ENCODE measurements at places on chromosomes 5 and 9.

DNA sequence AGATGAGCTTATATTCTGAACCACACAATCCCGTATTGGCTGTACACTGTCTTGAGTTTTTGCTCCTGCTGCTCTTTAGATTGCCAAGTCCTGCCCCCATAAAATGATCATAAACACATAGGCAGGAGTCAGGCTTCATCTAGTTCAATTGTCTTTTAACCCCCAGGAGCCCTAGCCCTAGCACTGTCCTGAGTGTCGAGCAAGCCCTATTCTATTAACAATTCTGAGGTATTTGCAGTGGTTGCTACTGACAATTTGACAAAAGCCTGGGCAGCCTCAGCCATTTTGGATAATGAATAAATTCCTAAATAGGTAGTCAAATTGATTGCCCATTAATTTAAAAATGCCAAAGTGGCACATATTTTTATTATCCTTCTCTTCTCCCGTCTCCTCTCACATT, 257.2 kb downstream of the YTHDC2 start:
- DNase-seq, result no peak

- DNase-seq, result no peak
These were observed 457.5 kb downstream of the TAF11L14 start for GRCh38 chr5:18091758-18092157.

- DNase-seq, result no peak
These were observed 101.8 kb upstream of the MAST4 start for GRCh38 chr5:66494437-66494836.

DNA sequence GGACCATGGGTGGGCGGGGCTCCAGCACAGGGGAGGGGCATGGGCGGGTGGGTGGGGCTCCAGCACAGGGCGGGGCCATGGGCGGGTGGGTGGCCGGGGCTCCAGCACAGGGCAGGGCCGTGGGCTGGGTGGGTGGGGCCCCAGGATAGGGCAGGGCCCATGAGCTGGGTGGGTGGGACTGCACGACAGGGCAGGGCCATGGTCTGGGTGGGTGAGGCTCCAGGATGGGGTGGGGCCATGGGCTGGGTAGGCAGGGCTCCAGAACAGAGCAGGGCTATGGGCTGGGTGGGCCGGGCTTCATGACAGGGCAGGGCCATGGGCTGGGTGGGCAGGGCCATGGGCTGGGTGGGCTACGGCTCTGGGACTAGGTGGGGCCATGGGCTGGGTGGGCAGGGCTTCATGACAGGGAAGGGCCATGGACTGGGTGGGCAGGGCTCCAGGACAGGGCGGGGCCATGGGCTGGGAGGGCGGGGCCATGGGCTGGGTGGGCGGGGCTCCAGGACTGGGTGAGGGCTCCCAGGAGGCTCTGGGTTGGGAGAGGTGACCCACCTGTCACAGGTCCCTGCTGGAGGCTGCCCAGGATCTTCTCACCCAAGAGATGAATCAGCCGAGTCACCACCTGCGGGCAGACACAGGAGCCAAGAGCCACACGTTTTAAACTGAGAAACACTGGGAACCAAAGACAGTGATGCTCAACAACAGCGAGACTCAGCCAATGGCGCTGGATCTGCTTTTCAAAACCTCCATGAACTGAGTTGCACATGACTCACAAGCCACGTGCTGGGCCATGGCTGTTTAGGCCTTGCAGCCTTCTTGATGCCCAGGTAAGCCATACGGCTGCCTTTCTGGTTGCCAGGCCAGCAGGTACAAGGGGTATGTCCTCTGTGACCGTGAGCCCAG, 33.6 kb upstream of the NSMF start:
- DNase-seq, result no peak

DNA sequence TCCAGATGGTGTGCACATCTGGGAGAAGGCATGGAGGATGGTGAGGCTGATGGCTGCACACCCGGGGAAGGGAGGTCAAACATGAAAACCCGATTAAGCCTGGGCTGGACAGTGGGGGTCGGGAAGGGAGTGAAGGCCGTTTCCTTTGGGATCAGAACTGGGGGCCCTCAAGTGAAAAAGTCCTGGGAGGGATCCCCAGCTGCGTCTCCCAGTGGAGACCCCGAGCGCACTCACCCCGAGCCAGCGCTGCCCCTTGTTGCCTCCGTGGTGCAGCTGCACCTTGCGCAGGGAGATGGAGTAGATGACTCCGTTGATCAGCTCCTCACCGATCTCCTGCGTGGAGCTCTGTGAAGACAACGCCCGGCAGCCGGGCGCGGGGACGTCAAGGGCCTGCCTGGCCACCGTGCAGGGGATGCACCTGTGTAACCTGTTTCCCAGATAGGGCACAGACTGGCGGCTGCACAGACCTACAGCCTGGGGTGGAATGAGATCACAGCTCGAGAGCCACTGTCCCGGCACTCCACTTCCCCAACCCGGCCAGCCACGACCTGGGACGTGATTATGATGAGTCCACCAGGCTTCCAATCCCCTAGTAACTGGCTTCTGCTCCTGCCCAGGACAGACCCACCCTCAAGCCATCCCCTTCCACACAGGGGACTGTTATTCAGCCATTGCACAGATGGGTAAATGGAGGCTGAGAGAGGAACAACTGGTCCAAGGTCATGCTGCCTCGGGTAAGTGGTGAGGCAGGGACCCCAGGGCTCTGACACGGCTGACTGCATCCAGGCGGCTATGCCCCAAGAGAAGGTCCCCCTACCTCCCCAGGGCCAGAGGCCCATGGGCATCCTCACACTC, 9.0 kb downstream of the RALGDS start:
- no peak for DNase-seq

DNA sequence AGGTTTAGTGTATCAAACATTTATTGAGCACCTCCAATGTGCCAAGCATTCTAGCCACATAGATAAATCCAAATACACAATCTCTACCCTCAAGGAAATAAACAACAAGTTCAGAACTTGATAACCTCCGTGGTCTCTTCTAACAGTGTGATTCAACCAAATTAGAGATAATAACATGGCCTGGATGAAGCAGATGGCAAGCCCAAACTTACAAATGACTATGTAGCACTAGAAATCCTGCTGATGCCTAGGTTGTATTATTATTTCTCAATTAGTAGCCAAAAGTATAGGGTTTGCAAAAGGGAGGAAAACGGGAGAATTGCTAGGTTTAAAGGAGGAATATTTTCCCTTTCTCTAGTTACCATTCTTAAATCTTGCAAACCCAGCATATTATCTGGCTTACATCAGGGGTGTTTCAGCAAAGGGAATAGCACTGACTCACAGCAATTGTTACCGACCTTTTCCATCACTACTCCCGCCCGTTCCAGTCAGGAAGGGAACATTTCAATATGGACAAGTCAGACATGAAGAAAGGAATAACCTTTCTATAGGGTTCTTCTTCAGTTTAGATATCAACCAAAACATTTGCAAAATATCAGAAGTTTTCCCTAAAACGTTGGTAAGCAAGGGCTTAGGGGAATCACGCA, 2.3 kb downstream of the DPYSL3 start:
- DNase-seq, result peak; percentile 62

- peak; percentile 64 for DNase-seq
These were observed 31.4 kb upstream of the ERGIC1 start for GRCh38 chr5:172802567-172803176.

- DNase-seq, result no peak
These were observed 23.2 kb downstream of the GAPVD1 start for GRCh38 chr9:125284855-125285254.

DNA sequence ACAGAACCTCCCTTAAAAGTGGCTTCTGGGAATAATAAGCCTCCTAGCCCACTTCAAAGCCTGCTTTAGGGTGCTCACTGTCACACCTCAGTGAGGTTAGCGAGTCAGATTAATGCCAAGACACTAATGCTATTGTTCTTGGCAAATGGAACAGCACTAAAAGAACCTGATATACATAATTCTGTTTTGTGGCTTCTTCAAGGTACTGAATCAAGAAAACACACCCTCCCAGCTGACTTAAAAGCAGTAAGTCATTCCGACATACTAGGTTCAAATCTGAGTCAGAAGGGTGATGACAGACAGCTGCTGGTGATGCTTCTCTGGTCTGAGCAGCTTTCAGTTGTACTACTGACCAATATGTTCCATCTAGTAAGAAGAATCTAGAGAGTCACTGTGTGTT, 121.6 kb downstream of the OXCT1 start:
- DNase-seq, result peak; percentile 7

DNA sequence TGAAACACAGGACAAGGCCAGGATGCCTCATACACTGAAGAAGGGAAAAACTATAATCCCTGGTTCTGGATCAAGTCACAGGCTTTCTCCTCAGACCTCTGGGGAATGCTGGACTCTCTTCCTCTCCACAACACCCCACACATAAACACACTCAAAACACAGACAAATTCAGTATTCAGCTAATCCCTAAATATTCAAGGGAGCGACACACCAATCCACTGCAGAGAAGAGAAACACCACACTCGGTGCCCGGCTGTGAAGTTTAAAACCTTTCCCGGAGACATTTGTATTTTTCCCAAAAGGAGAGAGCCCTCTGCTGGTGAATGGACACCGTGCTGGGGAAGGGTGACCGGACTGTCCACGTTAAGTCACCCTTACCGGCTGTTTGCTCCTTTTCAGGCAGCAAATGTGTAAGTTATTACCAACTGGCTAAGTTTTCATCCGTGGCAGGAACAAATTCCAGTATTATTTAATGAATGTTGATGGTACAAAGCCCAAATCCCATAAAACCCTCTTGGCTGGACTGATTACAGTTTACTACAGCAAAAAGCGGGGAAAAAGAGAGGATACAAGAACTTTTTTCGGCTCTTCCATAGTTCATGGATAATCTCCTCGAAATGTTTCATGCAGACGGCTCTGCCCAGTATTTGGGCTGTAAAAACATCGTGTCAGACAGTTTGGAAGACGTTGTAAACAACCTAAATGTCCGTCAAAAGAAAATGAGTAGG, 130.9 kb upstream of the SLC30A5 start:
- peak; percentile 63 for DNase-seq

DNA sequence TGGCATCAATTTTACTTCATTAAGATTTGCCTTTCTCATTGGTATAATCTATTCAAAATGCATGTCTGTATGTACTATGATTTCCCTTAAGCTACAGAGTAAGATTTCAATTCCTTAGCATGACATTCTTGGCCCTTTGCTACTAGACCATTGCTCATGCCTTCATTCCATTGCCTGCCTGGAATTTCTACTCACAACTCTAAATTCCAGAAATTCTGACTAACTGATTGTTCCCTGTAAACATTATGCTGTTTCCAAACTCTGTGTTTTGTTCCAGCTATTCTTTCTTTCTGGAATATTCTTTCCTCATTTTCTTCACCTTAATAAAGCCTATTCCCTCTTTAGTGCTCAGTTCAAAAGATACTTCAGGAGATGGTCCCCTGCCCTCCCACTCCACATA, 568.8 kb upstream of the SEMA6A start:
- DNase-seq, result no peak

DNA sequence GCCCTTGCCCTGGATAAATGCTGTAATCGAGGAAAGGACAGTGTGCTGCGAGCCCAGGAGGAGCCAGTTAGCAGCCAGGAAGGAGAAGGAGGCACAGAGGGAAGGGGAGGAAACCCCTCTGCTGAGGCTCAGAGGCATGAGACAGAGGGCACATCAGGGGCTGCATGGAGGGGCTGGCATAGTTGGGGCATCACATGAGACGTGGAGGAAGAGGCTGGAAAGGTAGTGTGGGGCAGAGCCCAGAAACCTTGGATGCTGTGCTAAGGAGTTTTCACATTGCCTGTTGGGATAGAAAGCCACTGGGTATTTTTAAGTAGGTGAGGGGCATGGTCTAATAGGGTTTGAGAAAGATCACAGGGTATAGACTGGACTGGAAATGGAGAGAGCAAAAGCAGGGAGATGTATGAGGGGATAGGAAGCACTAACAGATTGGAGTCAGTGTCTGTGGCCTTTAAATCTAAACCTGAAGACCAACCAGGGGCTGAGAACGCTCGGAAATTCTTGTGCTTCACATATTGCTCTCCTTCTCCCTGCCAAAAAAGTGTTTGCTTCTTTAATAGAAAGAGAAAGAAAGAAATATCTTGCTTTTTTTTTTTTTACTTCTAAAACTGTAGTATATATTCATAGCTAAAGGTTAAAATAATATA, 33.0 kb upstream of the ANGPTL2 start:
- DNase-seq, result no peak

DNA sequence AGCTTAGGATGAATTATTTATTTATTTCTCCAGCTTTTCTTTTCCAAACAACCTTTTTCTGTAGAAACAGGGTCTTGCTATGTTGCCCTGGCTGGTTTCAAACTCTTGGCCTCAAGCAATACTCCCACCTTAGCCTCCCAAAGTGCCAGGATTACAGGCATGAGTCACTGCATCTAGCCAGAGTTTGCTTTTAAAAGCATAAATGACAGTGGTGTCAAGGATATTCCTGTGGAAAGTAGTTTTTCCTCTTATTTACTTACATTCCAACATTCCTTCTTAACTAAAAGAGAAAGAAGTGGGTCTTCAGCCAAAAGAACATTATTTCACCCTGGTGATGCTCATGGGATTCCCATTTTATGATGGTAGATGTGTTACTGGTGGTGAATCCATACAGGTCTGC, 62.4 kb downstream of the GRIA1 start:
- no peak for DNase-seq

DNA sequence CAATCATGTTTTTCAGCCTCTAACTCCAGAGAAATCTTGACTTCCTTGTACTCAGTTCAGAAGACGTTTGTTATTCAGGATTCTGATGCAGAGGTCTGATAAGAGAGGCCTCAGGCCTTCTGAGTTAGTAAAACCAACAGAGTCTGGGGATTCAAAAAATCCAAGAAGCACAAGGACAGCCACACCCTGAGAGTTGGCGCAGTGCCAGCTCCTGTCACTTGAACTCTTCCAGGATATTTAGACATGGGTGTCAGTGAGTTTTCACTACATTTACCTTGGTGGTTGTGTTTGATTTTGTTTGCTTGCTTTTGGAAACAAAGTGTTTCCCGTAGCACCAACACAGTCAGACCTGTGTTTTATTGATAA, 41.6 kb upstream of the PDE8B start:
- DNase-seq, result peak; percentile 43

DNA sequence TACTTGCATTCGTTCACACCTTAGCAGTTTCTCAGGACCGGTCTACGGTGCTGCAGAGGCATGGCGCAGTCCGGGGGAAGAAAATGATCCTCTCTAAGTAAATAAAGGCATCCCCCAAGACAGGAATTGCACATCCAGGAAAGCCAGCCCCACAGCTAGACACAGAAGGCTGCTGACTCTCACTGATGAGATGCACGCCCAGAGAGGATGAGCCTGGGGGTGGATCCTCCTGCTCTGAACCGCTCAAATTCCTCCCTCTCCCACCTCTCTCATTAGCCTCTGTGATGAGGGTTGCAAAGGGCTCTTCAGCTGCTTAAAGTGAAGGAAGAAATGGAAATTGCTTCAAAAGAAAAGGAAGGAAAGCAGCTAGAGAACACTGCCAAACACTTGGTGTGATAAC, 132.4 kb downstream of the TTLL11 start:
- DNase-seq, result no peak

- DNase-seq, result no peak
These were observed 155.6 kb upstream of the NTRK2 start for GRCh38 chr9:84513979-84514378.

DNA sequence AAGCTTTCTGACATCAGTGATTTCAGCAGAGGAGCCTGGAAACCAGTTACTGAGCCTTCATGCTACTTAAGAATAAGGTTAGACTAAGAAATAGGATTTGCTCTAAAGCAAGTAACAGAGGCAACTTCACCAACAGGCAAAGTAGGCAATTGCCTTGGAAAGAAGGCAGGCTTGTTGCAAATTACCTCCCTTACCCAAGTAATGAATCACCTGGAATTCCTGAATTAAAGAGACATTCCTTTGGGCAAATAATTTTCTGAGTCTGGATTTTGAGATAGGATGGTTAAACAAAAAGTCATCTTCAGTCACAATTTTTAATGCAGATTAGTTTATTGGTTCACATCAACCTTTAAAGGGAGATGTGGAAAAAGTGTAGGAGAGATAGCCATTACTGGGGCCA, 92.8 kb downstream of the ITGA1 start:
- DNase-seq, result no peak
